ENCODE measurements at places on chromosomes 12 and 14. TPM values are rescaled to one million over a fixed set of nuclear protein-coding genes. Genes with fewer than 3 reads are reported as not detected.

The PRPF40B gene
- 17.3 TPM for total RNA-seq

DNA sequence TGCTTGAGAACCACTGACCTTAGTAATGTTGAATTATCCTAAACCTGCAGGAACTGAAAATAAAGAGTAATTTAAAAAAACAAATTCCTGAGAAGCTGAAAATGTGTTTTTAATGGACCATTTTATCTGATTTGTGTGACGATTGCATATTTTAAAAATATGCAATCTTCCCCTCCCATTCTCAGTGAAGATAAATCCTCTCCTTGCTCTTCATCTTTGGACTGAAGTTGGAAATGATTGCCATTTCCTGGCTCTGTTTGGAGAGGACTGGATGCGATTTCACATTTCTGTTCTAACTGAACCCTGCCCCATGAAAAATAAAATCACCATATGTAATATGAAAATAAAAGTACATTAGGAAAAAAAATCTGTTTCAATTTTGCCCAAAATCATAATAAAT is 216.3 kb downstream of the SLC6A15 start:
- DNase-seq: no peak

GRCh38 chr14:86714153-86714552 is 1184.2 kb downstream of the FLRT2 start:
- DNase-seq: no peak

- DNase-seq: no peak
These were observed 15.9 kb downstream of the KIF26A start for GRCh38 chr14:104154246-104154645.

DNA sequence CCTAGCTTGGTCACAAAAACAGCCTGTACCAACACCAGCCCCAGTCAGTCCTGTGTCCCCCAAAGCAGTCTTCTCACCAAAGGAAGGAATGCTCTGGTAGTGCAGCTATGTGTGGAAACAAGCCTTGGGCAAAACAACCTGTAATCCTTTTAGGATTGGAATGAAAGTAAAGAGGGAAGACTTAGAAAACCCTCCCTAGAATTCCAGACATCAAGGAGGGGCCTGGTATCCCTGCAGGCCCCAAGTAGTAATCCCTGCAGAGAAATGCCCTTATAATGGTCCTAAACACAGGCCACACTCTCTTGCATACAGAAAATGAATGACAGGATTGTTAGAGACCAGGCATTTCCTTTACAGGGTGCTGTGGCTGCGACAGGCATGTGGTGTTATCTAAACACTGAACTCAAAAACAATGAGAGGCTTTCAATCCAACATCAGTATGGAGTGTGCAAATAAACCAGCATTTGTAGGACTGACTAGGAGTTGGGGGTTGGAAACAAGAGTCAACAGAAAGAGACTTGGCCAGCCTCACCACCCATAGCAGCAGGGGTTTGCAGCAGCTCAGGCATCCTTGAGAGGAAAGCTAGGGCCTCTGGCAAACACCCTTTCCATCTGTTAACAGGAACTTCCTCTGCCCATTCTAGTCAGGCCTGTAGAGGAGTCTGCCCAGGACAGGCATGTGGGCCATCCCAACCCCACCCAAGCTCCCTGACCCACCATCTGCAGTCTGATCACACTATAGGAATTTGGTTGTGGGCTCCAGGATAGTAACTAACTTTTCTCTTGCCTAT is 59.1 kb downstream of the DCAF5 start:
- peak; percentile 36 for DNase-seq

The IGF1 gene
- 57.1 TPM for total RNA-seq

GRCh38 chr14:101200008-101200649 is 296.6 kb upstream of the RTL1 start:
- DNase-seq: no peak

GRCh38 chr12:13023811-13024530 is 20.2 kb upstream of the FAM234B start:
- peak; percentile 56 for DNase-seq

The PTPRB gene
- 83.2 TPM for total RNA-seq

The DAO gene
- total RNA-seq: not detected

GRCh38 chr12:10190558-10191388 is 11.9 kb downstream of the TMEM52B start:
- no peak for DNase-seq

DNA sequence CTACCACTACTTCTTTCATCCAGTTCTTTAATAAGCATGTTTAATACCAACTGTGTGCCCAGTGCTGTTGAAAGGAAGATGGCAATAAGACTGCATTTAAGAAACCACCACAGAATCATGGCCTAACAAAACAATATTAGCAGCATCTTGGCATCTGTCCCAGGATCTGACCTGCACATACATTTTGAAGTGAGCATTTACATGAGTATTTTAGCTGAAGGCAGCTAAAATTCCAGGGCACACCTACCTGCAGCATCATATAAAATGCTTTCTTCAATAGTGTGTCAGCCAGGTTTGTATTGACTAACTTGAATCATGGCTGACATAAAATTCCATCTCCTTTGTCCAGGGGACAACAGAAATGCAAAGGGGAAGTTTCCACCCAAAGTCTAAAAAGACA is 65.0 kb upstream of the ARHGAP5 start:
- no peak for DNase-seq

DNA sequence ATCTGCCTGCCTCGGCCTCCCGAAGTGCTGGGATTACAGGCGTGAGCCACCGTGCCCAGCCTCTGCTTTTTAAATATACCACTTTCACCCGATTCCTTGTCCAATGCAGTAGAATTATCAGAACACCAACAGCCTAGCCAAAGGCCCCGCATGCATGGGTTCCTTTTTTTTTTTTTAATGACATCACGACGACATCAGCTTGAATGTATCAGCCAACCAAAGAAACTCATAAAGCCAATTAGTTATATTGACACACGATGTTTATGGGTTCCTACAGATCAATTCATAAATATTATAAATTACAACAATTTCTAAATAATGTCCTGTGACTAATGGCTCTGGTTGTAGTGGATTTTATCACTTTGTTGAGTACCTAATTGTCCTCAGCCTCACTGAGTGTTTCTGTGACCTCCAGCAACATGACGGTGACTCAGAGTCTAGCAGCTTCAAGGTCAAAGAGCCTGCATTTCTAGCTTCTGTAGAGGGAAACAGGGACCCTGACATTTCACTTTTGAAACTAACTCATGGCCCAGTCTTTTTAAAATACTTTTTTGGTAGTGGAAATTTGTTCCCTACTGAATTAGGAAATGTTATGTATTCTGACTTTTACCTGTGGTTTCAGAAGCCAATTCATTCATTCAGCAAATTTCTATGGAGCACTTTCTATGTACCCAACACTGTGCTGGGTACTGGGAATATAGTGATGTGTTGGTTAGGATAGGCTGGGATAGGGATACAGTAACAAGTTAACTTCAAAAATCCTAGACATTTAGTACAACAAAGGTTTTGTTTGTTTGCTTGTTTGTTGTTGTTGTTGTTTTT is 144.1 kb downstream of the SUDS3 start:
- DNase-seq: no peak

GRCh38 chr12:111687952-111688351 is 2.1 kb downstream of the ACAD10 start:
- no peak for DNase-seq

The TMTC1 gene
- total RNA-seq: 9.5 TPM

- DNase-seq: no peak
These were observed 369.3 kb downstream of the ETNK1 start for GRCh38 chr12:22994316-22994675.
